ENCODE measurements at places on chromosomes 16 and 17.

- no peak for DNase-seq
These were observed 96.7 kb downstream of the AATF start for GRCh38 chr17:37045351-37045922.

- no peak for DNase-seq
These were observed 39.9 kb upstream of the MRC2 start for GRCh38 chr17:62587554-62587953.

GRCh38 chr17:42536372-42537155 is 523 bp downstream of the NAGLU start:
- peak; percentile 96 for DNase-seq

GRCh38 chr17:34579017-34579946 is at the start of gene TMEM132E:
Gene TMEM132E (plus strand): TSS chr17:34579582. CDS start chr17:34581077, 1,495 bp downstream.
- peak; percentile 56 for DNase-seq

DNA sequence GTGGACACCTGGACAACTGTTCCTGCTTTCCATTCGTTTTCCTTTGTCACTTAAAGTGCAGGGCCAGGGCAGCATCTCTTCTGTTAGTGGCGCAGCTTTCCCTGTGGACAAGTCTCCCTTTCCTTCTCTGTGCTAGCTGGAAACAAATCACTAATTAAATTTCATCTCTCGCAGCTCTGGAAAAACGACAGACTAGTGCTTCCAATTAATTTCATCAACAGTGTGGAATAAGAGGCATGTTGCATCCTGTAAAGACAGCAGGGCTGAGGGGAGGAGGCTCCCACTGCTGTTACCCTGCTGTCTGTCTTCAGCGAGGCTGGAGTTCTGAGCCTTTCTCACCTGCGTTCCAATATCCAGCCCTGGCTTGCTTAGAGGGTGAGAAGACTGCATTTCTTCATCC is 352.1 kb upstream of the HSBP1 start:
- DNase-seq = no peak

DNA sequence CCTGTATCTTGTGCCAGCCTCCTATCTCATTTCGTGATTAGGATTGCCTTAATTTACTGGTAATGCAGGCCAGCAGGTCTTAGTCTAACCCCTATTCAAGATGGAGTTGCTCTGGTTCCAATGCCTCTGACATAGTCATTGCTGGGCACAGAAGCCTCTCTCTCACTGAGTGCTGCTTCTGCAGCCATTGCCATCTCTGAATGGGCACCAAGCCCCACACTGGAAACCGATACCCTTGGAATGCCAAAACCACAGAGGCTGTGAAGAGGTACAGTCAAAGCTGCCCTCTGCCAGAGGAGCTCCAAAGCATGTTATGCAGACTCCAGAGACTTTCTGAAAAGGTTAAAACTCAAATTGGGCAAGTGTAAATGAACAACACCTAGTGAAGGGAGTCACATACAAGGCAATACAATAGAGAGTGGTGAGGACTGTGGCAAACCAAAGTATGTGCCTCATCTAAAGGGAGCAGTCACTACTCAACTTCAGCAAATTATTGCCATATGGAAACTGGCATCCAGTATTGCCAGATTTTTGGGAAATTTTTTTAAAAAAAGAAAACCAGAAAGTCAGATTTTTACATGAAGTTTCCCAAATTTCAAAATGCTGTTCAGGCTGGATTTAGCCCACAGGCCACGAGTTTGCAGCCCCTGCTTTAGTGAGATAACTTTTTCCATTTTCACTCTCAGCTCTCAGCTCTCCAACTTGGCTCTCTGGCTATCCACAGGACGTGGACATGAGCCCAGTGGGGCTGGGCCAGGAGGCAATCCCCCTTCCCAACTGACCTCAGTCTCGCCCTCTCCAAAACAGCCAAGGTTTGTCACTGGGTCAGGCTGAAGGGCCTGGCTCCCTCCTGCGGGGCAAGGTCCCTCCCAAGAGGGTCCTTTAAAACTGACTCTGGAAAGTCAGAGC is 2.1 kb upstream of the MMP2 start:
- DNase-seq = no peak

DNA sequence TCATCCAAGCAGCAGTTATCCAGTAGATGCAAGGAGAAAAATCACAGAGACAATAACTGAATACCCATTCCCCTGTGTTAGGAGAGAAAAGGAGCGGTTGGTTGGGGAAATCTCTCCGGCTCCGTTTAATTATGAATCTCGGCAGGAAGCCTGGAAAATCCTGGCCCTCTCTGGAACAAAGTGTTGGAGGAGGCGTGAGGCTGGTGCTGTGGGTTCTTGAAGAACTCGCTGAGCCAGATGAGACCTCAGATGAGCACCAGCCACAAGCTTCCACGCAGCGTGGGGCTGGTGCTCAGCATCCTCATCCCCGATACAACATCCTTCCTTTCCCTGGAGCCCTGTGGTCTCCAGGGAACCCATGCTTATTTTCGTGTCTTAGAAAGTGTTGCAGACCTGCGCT is 39.7 kb downstream of the CACNG4 start:
- no peak for DNase-seq

DNA sequence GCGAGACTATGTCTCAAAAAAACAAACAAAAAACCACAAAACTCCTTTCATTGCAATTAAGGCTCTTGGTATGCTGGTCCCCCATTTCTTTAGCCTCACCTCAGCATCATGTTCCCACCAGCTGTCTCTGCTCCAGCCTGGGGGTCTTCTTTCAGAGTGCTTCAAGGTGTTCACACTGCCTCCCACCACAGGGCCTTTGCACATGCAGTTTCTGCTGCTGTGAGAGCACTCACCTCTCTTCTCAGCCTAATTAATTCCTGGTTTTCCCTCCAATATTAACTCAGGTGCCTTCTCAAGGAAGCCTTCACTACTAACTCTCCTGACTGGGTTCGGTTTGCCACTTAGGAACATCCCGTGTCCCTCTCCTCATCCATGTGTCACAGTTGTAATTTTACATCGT is 15.9 kb upstream of the PIK3R6 start:
- no peak for DNase-seq

DNA sequence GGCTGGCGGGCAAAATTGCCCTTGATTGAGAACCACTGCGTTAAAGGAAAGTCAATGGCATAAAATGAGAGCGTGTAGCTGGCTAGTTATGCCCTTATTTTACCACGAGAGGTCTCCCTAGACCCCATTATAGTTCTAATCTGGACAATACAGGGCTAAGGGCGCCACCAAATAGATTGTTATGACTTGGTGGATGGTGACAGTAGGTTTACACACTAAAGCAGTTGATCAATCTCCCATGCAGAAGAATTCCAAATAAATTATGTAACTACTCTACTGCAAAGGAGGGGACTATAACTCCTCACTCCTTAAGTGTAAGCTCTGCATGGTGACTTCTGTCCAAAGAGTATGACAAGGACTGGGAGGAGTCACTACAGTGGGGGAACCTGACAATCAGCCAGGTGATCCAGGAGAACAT is 20.4 kb upstream of the YPEL2 start:
- peak; percentile 69 for DNase-seq

- DNase-seq = no peak
These were observed 6.7 kb upstream of the TOB1 start for GRCh38 chr17:50872710-50873424.

- DNase-seq = no peak
These were observed 20.1 kb upstream of the ALDH3A1 start for GRCh38 chr17:19768046-19768782.

DNA sequence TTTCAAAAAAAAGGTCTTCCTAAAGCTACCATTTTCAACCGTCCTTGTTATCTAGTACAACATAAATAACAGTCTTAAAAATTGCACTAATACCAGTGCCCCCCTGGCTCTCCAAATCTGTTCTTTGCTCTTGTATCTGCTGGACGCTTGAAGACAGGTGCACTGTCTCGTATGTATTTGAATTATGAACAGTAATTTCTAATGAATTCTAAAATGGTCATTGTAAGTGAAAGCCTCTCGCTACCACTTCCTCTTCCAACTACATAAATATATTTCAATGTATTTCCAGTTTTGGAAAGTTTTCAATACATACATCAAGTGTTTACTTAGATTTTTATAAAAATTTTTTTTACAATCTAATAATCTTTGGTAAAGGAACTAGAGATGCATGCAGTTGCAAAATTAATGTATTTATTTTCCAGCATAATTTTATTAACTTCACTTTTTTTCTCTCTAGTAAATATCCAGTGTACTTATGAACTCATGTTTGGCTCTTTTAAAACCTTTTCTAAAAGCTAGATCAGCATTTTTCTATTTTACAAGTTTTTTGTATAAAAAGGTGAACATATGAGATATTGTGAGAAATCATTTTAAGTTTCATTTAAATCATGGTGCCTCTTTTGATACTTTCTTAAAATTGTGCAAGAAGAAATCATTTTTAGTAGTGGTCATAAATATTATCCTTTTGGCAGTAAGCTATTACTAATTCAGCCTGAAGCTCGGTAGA is 31.0 kb downstream of the ERCC4 start:
- DNase-seq = no peak

DNA sequence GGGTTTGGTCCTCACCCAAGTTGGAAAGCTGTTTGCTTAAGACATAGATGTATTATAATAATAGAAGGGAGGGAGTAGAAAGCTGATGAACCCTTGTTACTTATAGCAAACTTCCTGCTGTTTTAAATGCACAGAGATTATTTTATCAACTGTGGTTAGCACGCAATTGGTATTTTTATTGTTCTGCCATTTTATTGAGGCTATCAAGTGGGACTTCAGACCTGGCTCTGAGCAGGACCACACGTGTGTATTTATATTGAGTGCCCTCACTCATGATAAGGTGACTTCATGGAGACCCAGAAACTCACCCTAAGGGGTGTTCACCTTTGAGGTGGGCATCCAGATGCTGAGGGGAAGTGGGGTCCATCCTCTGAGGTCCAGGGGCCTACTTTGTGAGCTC is 17.0 kb downstream of the KLHL36 start:
- DNase-seq = no peak

GRCh38 chr16:77853161-77853560 is 64.8 kb downstream of the VAT1L start:
- no peak for DNase-seq

GRCh38 chr17:42918902-42919521 is 18.4 kb downstream of the G6PC1 start:
- no peak for DNase-seq

GRCh38 chr17:12979826-12980500 is 37.9 kb downstream of the ELAC2 start:
- DNase-seq = no peak

DNA sequence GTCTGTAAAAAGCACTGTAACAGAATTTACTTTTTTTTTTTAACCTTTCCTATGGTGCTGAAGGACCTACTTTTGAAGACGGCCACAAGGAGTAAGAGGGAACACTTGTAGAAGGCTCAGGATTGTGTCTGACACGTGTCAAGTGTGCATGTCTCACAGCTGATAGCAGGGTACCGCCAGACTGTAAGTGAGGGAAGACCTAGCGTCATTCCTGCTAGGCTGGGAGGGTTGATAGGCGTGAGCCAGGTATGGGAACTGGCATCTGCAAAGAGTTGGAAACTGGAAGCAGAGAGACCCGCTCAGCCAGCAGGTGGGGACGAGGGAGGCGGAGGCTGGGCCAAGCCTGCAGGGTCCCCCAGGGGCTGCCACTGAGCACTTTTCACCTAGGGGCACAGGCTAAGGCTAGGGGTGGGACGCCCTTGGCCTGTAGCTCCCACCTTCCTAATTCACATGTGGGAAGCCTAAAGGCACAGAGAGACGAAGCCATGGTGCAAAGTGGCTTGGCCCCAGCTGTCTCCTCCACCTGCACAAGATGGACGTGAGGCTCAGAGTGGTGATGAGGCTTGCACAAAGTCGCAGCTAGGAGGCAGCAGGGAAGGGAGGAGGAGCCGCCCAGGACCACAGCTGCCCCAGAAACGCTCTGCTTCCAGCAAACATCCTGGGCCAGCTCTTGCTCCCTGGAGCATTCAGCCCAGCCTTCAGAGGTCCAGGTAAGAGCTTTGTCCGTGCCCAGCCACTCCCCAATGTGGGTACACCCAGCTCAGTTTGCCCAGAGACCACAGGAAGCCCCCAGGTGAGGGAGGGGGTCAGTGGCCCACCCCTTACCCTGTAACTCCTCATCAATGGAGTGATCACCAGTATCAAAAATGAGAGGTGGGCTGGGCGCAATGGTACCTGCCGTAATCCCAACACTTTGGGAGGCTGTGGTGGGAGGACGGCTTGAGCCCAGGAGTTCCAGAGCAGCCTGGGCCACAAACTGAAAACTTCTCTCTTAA is 18.9 kb downstream of the VASN start:
- DNase-seq = no peak

- no peak for DNase-seq
These were observed 13.5 kb downstream of the TLE7 start for GRCh38 chr16:71428385-71428784.

DNA sequence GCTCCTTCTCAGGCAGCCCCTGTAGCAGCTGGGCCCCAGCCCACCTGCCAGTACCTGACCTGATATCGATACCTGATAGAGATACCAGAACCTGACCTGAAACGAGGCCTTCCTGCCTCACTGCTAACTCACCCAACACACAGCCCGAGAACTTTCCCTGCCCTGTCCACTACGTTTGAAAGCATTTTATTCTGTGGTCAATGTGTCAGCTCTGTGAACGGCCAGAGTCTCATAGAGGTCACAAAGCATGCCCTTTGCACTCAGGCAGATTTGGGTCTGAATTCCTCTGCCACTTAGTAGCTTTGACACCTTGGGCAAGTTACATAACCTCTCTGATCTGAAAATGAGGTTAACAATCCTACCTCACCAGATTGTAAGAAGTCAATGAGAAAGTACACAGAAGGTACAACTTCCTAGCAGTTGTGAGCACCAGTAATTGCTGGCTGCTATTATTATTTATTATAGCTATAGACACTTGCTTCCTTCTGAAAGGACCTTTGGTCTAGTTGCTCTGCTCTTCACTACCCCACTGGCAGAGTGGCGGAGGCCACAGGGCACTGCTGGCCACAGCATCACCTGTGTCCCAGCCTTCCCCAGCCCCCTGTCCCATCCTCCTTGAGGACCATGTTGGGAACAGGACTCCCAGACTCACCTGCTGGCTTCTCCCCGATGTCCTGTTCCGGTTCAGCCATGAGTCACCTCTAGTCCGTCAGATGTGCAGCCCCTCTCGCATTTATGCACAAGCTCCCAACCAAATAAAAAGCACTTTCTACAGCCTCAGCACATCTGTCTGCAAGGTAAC is 895 bp downstream of the ANKRD40CL start:
- DNase-seq = no peak

- DNase-seq = no peak
These were observed 15.0 kb downstream of the PPY start for GRCh38 chr17:43927060-43927864.

DNA sequence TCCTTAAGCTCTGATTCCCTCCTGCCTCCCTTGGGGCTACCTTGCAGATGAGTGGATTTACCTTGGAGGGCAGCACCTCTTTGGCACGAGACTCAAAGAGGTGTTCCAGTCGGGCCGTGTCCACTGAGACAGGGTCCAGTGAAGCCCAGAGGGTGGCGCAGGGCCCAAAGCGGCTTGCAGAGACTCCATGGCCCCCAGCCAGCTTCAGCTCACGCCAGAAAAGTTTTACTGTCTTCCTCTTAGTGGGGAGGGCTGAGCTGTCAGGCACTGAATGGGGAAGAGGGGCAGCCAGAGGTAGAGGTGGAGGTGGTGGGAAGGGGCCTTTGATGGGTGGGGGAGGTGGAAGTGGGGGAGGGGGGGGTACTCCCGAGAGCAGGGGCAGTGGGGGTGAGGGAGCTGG is 6.7 kb downstream of the TMEM208 start:
- no peak for DNase-seq

GRCh38 chr17:83086907-83087787 is 7.7 kb downstream of the METRNL start:
- no peak for DNase-seq

- DNase-seq = no peak
These were observed 19.1 kb downstream of the DEXI start for GRCh38 chr16:10923146-10923649.

- DNase-seq = peak; percentile 42
These were observed 34.7 kb upstream of the DNAJA2 start for GRCh38 chr16:47008174-47008573.

Measured in AG08396 (cell line).